ENCODE measurements at places on chromosomes 12 and 14.

GRCh38 chr14:94762431-94762830 lies 7.5 kb downstream of the GSC start:
- no peak for DNase-seq

- no peak for DNase-seq
Observed at GRCh38 chr14:61101803-61102548, 120.9 kb downstream of the SLC38A6 start.

DNA sequence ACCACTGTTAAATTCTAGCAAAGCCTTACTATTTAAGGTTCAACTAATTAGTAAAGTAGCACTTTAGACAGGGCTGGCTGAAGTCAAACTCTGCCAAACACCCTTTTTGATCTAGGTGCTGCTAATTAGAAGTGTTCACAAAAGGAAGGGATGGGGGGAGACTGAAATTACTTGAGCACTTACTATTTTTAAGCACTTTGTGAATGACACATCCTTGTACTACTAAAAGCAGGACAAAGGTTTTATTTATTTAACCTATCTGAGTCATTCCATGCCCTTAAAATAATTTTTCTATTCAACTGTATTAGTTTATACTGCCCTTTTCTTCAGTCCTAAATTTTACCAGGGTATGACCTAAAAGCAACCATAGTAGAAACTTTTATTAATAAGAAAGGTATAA lies 20.1 kb downstream of the MBIP start:
- DNase-seq = no peak

DNA sequence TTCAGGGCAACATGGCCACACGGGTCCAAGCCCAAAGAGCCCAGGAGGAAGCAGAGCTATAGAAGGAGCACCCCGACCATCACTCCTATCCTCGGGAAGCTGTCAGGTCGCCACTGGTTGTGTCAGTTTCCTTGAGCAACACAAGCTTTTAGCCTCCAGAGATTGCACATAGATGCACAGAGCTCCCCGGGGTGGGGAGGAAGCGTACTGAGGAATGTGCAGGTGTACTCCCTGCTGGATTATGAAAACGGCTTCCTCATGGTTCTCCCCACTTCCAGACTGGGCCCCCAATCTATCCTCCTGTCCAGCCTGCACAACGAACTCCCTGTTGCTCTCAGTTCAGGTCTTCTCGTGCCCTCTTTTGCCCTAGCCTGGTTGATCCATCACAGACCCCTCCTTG lies 30.3 kb upstream of the IRF2BPL start:
- DNase-seq = no peak

GRCh38 chr14:95943699-95944098 lies 67.1 kb downstream of the TUNAR start:
- DNase-seq = no peak

DNA sequence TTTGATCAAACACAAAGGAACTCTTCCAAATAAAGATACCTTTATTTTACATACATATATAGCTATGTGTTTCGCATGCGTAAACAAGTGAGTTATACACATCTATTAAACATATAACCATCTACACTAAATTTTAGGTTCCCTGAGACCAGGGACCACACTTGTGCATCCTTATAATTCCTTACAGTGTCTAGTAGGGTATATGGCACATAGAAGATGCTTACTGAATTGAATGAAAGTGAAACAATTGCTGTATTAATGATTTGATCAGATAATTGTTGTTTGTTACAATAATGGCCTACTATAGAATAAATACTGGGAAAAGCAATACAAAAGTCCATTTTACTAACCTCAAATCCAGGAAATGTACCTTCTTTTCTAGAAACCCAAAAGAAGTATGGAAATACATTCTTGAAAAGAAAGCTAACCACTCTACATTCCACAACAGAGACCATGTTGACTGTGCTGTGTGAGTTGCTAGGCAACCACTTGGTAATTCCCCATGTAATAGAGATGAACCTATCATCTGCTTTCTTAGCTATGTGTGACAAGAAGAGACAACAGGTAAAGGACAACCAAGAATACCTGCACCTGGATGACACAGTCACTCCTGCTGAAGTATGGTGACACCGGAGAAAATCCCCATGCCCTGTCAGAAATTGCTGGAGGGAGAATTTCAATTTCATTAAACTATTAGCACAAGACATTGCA lies 11.9 kb upstream of the CIPC start:
- DNase-seq = no peak

DNA sequence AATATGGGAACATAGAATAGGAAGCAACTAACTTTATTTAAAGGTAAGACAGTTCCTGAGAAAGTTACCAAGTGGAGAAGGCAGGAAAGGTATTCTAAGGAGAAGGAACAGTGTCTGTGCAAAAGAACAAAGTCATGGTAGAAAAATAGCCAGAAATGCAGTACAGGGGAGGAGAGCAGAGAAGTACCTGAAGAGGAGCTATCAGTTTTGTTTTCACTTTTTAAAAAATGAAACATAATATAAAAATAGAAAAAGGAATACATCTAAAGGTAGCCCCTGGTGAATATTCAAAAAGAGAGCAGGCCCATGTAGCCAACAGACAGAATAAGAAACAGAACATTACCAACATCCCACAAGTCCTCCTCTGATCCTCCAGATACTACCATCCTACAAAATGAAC lies 408.7 kb downstream of the ADAMTS20 start:
- no peak for DNase-seq

DNA sequence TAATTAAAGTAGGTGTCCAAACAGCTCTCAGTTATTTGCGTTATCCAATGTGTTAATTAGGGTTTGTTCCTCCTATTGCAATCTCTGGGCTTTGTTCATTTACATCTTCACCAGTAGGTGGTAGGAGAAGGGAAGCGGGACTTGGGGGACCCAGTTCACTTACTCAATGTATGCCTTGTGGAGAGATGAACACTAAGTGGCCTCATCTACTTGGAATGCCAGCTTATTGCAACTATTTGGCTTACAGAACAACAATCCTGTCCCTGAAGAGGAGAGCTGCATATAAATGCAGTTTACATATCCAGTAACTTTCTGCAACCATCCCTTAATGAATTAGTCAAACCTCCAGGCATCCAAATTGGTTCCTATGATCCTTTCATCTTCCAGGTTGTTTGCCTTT lies 417.1 kb upstream of the CCDC196 start:
- no peak for DNase-seq

DNA sequence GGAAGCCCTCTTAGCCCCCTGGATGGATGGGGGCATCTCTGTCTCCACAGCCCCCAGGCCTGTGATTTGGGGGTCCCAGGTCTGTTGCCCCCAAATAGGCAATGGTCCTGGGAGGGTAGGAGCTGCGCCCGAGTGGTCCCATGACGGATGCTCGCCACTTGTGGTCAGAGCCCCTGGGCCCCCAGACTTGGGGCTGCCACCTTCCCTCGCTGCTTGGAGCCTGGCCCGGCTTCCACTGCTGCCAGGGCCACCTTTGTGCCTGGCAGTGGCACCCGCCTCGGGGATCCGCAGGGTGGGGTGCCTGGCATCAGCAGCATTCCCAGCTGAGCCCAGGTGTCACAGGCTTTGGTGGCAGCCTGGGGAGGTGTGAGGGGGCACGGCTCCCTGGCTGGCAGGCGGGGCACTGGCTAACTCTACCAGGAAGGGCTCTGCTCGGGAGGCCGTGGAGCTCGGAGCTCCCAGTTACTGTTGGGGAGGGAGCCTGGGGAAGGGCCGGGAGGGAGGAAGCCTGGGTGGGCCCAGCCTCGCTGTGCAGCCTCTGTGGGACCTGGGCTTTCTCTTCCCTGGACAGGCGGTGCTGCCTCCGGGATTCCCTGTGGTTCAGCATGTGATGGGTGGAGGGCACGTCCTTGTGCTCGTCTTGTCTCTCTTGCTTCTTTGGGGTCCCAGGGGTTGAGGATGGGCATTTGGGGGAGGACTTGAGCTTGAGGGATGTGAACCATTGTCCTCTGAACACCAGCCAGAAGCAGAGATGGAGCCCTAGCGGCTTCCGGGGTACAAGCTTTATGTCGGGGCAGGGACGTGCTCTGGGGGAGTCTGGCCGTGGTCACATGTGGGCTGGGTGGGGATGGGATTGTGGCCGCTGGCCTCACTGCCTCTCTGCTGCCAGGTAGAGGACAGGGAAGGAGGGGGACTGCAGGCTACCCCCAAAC lies 5.4 kb downstream of the KIF26A start:
- no peak for DNase-seq

GRCh38 chr12:14751986-14752385 lies 51.3 kb downstream of the WBP11 start:
- DNase-seq = no peak

- DNase-seq = no peak
Observed at GRCh38 chr12:26273811-26274210, 78.4 kb downstream of the SSPN start.

- DNase-seq = no peak
Observed at GRCh38 chr12:94874518-94875302, 128.8 kb downstream of the NDUFA12 start.

DNA sequence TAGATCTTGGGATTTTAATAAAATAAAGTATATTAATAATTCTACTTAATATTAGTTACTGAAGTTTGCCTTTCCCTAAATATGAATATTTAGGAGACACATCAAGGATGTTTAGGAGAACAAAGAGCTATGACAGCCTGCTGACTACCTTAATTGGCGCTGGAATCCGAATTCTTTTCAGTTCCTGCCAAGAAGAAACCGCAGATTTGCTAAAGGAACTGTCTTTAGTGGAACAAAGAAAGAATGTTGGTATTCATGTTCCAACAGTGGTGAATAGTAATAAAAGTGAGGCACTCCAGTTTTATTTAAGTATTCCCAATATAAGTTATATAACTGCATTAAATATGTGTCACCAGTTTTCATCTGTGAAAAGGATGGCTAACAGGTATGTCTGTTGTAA lies 54.5 kb downstream of the MIS18BP1 start:
- no peak for DNase-seq

GRCh38 chr12:3243376-3244084 lies 166.4 kb downstream of the TSPAN9 start:
- no peak for DNase-seq

- DNase-seq = no peak
Observed at GRCh38 chr12:65968359-65968758, 144.1 kb downstream of the HMGA2 start.

DNA sequence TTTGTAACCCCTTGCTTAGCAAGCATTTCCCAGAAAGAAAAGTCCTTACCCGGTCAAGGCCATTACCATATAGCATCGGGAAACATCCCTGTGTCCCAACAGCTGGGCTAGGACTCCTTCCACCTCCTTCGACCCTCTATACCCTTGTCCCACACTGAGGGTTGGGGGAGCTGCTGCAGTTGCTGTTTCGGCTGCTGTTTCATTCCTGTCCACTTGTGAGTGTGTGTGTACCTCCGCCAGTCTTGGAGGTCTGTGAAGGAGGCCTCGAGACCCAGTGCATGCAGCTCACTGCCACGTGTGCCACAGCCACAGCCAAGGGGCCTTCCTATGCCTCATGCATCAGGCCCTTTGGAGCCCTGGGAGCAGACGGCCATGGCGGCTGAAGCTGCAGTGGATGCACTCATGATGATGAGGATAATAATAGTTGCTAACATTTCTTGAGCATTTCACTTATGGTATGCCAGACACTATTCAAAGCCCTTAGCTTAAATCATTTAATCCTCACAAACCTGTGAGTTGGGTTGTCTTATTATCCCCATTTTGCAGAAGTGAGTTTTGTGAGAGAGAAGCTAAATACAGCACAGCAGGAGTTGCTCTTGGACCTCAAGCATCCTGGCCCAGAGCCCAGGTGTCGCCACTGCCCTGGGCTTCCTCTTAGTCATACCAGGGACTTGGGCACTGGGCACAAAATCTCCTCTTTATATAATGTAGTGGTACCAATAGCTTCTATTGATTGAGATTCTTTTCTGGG lies 156.5 kb downstream of the PRKCH start:
- no peak for DNase-seq

DNA sequence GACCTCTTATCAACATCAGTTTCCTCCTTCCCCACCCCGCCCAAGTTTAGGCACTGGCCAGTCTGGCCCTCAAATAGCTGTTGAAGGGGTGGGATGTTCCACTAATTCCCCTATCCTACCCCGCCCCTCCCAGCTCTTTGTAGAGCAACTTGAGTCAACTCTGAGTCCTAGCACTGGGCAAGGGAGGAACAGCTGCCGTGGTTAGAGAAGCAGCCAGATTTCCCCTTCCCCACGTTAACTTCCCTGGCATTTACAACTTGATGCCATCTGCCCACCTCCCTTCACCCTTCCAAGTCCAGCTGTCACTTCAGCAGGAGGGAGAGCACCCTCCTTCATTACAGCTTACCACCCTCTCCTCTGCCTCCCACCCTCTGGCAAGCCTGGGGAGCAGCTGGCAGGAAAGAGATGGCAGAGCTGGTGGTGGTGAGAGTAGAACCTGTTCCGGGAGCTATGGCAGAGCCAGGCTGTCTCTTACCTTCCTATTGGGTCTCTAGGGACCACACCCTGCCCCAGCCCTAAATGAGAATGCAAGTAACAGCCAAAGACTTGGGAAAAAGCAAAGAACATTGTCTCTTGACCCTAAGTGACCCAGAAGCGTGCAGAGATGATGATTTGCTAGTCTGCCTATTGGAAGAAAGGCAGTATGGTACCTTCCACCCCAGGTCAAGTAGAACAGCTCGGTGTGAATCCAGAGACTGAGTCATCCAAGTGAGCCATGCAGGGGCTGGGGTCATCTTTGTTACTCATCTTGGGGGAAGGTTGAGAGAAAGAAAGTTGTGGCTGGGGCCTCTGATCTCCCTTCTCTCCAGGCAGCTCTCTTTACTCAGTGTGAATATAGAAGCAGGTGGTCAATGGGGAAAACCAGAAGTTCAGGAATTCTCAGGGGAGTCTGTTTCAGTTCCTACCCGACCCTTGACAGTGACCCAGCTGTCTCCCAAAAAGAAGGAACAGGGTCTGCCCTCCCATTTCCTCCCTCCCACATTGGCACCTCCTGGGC lies 1.5 kb downstream of the BLOC1S1 start:
- DNase-seq = no peak

- no peak for DNase-seq
Observed at GRCh38 chr12:66044731-66045130, 85.8 kb downstream of the LLPH start.

GRCh38 chr14:101196795-101197590 lies 293.5 kb upstream of the RTL1 start:
- DNase-seq = no peak

GRCh38 chr12:113781415-113782198 lies 184.5 kb downstream of the RBM19 start:
- DNase-seq = no peak

GRCh38 chr12:116116650-116117424 lies 160.7 kb downstream of the MED13L start:
- no peak for DNase-seq

DNA sequence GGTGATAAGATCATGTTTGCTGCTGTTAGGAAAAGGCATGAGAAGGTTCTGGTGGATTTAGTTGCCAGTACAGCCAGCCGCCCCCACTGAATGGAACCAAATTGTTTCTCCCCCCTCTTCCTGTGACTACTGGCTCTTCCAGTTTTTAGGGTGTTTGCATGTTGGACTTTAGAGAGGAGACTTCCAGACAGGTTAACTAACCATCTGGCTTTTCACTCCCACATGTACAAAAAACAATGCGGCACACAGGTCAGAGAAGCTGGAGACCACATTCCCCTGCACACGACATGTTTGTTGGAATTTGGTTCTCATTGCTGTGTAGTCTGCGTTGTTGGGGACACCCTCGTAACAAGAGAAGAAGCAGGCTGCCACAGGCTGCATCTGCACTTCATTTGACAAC lies 103.9 kb upstream of the TMEM132C start:
- DNase-seq = no peak

GRCh38 chr12:42442888-42443287 lies 116.9 kb downstream of the PPHLN1 start:
- DNase-seq = no peak

Measured in NCI-H1417 treated with DMSO at 0.1 percent for 48 hours (cell line).